ENCODE measurements at places on chromosomes 7 and 10.

DNA sequence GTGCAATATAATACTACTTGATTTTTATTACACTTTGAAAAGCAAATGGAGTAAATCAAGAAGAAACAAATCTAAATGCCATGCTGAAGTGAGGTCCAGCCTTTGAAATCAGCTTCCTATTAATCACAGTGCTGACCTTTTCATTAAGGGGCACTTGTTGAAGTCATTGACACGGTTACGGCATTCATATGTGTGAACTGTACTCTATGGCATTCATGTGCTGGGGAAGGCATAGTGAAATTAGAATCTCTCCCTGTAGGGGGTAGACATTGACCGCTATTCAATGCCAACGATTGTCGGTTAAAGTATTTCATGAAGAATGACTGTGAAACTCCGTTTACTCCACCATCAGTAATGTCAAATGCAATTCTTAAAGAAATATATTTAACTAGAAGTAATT is 296.1 kb upstream of the SEMA3A start:
- H3K4me3 ChIP-seq = peak overlapping the region; percentile 81
- peaks cover 19% of the 10 kb centered on the region for H3K27me3 ChIP-seq
- peaks cover 28% of the 10 kb centered on the region for H3K4me1 ChIP-seq
- no peak for DNase-seq
- H3K36me3 ChIP-seq = peaks cover 9% of the 10 kb centered on the region

GRCh38 chr7:96330193-96330592 is 8.3 kb upstream of the SLC25A13 start:
- H3K27me3 ChIP-seq = no peaks in the 10 kb centered on the region
- DNase-seq = no peak
- no peak overlapping the region for H3K4me3 ChIP-seq
- no peaks in the 10 kb centered on the region for H3K36me3 ChIP-seq
- peak overlapping the region; percentile 13 for H3K27ac ChIP-seq

DNA sequence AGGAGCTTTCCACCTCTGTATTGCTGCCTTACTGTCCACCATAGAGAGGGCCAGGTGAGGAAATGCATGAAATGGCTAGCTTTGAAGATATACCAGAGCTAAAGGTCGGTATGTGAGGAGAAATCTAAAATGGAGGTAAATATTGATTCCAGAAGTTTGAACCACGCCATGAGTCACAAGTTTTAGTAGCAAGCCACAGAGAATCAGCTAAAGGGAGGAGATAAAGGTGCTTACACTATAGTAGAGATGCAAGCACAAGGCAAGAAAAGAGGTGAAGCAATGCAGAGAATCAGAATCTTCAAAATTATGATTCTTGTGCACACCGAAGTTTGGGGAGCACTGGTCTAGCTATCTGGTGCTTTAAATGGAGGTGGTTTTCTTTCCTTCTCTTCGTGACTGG is 3.0 kb upstream of the GSAP start:
- peaks cover 39% of the 10 kb centered on the region for H3K27me3 ChIP-seq
- peaks cover 11% of the 10 kb centered on the region for H3K4me1 ChIP-seq
- H3K4me3 ChIP-seq = no peak overlapping the region
- no peak overlapping the region for H3K27ac ChIP-seq
- H3K36me3 ChIP-seq = no peaks in the 10 kb centered on the region

DNA sequence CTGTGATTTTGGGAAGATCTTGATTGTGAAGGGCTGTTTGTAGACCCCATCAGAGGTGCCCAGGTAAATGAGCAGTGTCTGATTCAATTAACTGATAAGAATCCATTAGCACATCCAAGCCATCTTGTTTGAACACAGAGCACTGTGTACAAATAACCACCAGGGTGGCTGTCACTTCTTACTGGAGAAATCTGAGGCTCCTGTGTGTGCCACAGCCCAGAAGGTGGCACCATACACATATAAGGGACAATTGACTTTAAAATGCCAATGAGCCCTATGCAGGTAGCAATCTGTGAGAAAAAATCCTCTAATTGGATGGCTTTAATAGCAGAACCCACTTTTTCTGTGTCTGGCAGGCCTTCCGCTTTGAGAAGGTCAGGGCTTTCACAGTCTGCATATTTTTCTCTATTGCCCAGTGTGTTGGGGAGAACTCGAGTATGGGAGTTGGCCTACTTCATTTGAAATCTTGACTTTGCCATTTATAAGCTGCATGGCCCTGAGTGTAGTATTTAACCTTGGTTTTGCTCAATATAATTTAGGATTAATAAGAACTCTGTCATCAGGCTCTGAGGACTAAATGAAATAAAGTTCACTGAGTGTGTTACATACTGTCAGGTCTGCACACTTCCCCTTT is 517.4 kb downstream of the CCSER2 start:
- no peak overlapping the region for H3K4me3 ChIP-seq
- H3K27ac ChIP-seq = no peak overlapping the region
- peaks cover 18% of the 10 kb centered on the region for H3K4me1 ChIP-seq
- no peaks in the 10 kb centered on the region for H3K36me3 ChIP-seq
- H3K27me3 ChIP-seq = no peaks in the 10 kb centered on the region

DNA sequence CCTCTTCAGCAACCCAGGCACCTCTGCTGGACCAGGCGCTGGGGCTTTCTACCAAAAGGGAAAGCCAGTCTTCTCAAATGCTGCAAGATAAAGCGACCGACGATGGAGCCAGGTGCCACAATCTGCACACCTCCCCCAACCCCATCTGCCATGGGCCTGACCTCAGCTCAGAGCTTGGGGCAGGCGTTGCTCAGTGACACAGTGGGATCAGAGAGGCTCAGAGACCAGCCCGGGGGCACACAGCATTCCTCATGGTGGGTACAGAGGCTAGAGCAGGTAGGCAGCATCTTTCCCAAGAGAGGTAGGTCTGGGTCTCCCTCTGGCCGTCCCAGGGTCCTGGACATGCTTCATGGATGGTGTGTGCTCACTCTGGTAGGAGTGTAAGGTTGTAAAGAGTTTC is 56.3 kb downstream of the ZMIZ1 start:
- H3K36me3 ChIP-seq = peaks cover 6% of the 10 kb centered on the region
- H3K4me3 ChIP-seq = no peak overlapping the region
- no peak for DNase-seq
- H3K4me1 ChIP-seq = peaks cover 23% of the 10 kb centered on the region
- H3K27me3 ChIP-seq = no peaks in the 10 kb centered on the region
- no peak overlapping the region for H3K27ac ChIP-seq

- H3K36me3 ChIP-seq = peaks cover 17% of the 10 kb centered on the region
- DNase-seq = no peak
- H3K4me1 ChIP-seq = peaks cover 36% of the 10 kb centered on the region
Measured at GRCh38 chr7:138934367-138934766, 46.8 kb downstream of the KIAA1549 start.

DNA sequence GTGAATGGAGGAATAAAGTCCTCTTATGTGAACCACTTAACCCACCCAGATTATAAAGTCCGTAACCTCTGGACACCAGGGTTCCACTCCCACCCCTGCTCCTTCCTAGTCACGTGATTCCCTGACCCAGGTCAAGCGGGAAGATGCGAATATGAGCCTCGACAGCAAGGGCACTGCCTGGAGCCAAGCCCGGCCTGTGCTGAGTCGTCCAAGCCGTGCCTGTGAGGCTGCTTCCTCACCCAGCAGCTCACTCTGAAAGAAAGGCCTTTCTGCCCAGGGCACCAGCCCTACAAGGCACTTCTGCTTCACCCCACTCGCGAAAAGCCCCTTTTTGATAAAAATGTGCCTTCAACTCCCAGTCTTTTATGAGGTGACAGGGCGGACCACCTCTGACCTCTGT is 85.8 kb downstream of the CYTH3 start:
- H3K27me3 ChIP-seq = no peaks in the 10 kb centered on the region
- H3K4me3 ChIP-seq = no peak overlapping the region
- peaks cover 16% of the 10 kb centered on the region for H3K36me3 ChIP-seq
- DNase-seq = no peak

DNA sequence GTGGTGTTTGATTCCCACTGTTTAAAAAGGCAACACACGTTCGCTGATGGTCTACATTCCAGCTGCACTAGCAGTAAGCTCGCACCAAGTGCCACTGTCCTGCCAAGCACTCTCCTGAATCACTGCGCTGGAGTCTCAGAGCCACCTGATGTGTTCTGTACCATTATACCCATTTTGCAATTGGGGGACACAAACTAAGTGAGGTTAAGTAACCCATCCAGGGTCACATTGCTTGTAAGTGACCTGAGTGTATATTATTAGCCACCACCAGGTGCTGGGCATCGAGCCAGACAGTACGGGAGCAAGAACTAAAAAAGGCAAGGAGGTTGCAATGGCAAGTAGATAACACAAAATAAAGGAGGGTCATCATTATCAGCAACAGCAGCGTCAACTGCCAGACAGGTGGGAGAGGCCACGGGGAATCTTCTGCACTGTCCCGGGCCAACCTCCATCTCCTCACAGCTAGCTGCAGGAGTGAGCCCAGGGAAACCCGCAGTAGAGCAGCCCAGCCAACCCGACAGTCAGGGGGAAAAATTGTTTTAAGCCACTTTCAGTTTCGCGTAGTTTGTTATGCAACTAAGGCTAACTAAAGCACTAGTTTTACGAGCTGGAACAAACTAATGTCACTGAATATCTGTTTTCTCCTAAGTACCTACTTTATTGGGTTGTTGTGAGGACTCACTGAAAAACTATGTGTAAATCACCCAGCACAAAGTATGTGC is 712 bp upstream of the CPVL start:
- H3K4me1 ChIP-seq = peaks cover 14% of the 10 kb centered on the region
- peaks cover 40% of the 10 kb centered on the region for H3K27me3 ChIP-seq
- H3K27ac ChIP-seq = peak overlapping the region; percentile 57
- no peaks in the 10 kb centered on the region for H3K36me3 ChIP-seq

DNA sequence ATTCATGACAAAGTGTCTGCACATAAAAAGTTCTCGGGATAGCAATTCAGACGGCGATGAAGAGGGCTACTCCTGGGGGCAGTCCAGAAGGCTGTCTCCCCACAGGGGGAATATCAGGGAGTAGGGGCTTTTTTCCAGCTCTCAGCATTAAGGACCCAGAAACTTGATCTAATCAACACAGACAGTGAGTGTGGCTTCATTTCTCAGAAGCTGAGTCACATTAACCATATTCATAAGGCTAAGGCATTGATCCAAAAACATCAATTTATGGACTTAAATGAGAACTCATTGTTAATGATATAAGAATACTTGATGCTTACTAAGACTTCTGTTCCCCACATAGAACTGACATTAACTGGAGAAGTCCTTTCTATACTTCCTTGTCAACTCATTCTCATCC is 87.5 kb upstream of the AOAH start:
- H3K4me3 ChIP-seq = no peak overlapping the region
- H3K36me3 ChIP-seq = no peaks in the 10 kb centered on the region
- H3K27me3 ChIP-seq = no peaks in the 10 kb centered on the region
- no peak overlapping the region for H3K27ac ChIP-seq

All from type B pancreatic cell (in vitro differentiated cells).